Naive thymus-derived CD8-positive, alpha-beta T cell (primary cell): ENCODE measurements at places on chromosomes 1 and 21. TPM values are rescaled to one million over a fixed set of nuclear protein-coding genes. Genes with fewer than 3 reads are reported as not detected.

Gene KCNT2
- total RNA-seq, result not detected

Gene FHL3
- total RNA-seq, result 11.0 TPM

Gene GRHL3
- not detected for total RNA-seq

Gene FLAD1
- 46.6 TPM for total RNA-seq

Gene RRP1
- 28.3 TPM for total RNA-seq
